ENCODE measurements at places on chromosomes 12 and 14.

GRCh38 chr12:109134186-109134917, 18.0 kb downstream of the ACACB start:
- DNase-seq = no peak

GRCh38 chr12:12482150-12482761, 80.4 kb downstream of the DUSP16 start:
- no peak for DNase-seq

DNA sequence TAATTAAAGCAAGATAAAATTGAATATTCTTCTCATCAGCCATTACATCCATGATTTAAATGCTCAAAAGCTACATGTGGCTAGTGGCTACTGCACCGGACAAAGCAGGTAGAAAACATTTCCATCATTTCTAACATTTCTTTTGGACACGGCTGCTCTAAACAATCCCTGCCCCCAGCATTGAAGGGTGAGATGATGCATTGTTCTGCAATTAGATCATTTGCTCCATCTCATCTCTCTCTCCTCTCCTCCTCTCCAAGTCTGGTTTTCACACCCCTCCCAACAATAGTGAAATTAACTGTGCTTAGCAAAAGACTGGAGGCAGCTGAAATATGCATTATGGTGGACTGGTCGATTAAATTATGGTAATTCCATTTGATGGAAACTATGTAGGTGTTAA, 288.5 kb downstream of the KSR2 start:
- no peak for DNase-seq

DNA sequence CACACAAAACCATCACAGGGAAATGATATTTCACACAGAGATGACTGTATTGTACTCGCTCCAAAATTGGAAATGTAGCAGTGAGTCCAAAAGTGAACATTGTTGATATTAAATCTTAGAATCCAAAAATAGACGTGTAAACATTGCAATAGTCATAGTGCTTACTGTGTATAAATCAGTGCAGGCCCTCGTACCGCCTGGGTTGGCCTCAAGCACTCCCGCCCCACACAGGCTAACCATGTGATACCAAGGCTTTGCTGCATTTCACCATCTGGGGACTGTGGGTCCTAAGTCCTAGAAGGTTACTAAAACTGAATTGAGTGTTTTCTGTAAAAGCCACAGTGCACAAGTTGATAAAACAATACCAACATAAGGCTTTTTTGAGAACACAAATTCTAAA, 107.3 kb downstream of the PPP2R5E start:
- DNase-seq = no peak

- no peak for DNase-seq
Measured at GRCh38 chr14:90303473-90303872, 28.3 kb downstream of the NRDE2 start.

DNA sequence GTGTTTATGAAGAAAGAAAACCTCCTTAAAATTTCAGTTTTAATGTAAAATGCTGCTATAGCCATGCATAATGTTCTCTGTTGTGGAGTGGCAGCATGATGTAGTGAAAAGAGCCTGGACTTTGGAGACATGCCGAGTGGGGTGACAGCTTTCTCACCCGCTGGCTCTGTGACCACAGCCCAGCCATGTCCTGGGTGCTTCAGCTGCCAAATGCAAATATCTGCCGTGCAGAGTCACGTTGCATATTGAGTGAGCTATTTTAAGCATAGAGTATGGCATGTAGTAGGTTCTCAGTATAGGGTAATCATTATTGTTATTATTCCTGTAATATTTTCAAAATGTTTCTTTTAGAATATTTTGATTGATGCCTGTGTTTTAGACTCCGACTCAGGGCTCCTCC, 15.5 kb upstream of the TCTN2 start:
- DNase-seq = no peak

All from activated CD4-positive, CD25-positive, alpha-beta regulatory T cell treated with anti-CD3 and anti-CD28 coated beads, Interleukin-2, amount 50 U/mL, for 16 hours (primary cell).